NCI-H69 (cell line): ENCODE measurements at places on chromosomes 4 and X.

GRCh38 chrX:54446084-54446483 lies 5.9 kb downstream of the TSR2 start:
- DNase-seq = no peak

- DNase-seq = no peak
Observed at GRCh38 chr4:156575430-156576073, 396.0 kb downstream of the PDGFC start.

DNA sequence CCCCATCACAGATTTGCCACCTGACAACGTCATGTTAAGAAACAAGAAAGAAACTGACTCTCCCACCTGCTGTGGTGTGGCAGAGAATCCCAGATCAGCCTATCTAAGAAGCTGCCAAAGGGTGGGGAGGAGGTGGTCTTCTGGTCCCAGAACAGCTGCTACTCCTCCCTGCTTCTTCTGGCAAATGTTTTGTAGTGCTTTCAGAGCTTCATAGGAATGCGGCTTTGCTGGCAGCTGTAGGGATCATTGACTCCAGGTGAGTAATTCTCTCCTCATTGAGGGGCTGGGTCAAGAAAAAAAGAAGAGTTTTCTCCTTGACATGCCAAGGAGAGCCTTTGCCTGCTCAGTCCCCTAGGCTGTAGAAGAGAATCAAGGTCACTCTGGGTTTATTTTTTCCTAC lies 23.3 kb downstream of the NRK start:
- no peak for DNase-seq

- DNase-seq = peak; percentile 10
Observed at GRCh38 chr4:183408796-183409195, 35.6 kb upstream of the CDKN2AIP start.

- no peak for DNase-seq
Observed at GRCh38 chr4:184364100-184364921, 110.0 kb downstream of the IRF2 start.

DNA sequence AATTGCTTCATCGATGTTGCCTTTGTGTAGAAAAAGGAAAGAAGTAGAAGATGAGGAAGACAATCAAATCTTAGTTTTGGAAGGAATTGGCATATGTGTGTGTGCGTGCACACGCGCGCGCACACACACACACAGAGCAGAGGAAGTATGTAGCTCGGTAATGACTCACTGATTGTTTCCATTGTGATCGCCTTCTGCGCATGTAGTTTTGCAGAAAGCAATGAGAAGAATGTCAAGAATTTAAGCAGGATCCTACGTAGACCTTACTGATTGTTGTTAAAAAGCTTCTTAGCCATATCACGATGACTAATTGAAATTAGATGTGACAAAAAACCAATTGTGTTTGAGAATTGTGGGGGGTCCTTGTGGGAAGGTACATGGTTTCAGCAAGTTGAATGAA lies 12.8 kb upstream of the LIMCH1 start:
- no peak for DNase-seq

DNA sequence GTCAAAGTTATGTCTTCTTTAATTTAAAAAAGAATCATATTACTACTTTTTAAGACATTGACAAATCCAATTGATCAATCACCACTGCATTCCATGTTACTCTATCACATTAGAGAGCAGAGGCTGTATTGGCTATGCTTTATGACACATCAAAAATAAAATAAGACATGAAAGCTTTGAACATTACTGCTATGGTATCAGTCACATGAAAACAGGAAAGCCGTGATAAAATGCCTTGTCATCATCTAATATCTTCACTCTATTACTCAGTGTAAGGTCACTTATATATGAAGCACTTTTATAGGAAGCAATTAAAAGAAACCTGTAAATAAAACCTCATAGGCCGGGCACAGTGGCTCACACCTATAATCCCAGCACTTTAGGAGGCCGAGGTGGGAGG lies 27.7 kb upstream of the CEP135 start:
- DNase-seq = no peak

DNA sequence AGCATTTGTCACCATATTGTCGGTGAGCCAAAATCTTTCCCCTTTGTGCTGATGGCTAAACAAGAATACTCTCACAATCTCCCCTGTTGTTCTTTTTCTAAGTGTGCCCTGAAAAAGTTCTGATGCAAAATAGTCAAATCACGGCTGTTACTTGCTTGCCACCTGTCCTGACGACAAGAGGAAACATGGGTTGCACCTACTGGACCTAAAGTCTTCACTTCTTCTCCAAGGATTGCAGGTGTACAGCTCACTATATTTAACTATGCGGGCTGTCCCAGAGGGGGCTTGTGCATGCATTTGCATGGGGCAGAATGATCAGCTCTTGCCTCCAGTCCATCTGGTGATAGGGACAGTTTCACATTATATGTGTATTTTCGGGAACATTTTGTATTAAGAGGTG lies 21.6 kb downstream of the AFF2 start:
- no peak for DNase-seq

- DNase-seq = no peak
Observed at GRCh38 chrX:139049465-139049864, 337.9 kb upstream of the FGF13 start.

DNA sequence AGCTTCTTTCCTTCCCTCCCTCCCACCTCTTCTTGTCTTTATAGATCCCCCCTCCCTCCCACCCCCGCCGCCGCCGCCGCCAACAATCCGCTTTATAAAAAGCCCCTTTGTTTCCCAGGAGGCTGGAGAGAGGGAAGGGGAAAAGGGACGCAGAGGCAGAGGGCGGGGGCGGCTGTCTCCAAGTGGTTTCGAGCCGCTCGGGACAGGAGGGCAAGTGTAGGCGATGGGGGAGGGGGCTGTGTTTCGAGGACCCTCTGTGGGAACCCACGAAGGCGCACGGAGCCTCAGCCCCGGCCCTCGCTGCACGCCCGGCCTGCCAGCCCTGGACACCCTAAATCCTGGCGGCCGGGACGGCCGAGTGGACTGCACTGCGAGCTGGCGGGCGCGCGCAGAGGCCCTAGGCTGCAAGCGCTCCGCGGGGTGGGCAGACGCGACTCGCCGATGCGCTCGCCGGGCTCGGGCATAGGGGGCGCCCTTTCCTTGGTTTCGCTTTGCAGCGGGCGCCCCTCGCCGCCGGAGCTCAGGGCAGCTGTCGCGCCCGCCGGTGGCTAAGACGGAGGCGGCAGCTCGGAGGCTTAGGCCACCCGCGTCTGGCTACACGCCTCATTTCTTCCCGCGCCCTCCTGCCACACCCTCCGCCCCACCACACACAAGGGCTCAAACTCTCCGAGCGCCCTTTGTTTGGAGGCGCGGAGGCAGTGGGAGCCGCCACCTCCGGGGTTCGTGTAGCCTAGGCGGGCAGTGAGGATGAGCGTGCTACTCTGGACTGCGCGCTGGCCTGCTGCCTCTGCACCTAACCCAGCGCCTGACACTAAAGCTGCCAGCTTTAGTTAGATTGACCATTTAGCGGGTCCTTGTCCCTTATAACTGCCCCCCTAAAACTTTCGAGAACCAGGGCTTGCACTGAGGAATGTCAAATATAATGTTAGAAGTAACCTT lies 2.2 kb downstream of the MAMLD1 start:
- peak; percentile 61 for DNase-seq

- no peak for DNase-seq
Observed at GRCh38 chr4:108861334-108861733, 98.5 kb upstream of the ETNPPL start.

DNA sequence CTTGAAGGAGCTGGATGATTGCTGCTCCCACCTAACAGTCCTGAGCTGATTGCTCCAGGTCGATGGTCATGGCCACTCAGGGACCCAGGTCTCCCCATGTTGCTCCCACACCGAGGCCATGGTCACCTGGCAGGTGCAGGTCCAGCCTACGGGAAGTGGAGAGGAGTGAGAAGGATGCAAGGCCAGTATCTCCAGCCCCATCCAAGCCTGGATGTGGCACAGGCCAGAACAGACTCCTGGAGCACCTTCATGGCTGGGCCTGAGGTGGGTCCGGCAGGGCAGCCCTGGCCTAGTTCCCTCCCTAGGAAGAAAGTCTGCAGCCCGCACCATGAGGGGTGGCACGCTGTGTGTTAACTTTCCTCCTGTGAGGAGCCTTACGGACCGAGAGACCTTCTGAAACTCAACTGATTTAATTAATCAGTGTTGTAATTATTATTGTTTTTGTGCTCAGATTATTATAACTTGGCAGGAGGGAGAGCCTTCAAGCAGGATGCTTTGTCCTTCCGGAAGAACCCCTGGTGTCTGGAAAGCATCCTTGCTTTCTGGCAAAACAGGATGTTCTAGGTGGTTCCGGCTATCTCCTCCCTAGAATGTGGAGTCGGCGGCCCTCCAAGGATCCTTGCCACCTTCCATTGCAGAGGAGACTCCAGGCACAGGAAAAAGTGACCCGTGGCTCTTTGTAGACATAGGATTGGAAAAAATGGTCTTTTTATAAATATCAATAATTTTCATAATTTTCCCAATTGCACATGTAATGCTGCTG lies 92.3 kb upstream of the ADRA2C start:
- no peak for DNase-seq

DNA sequence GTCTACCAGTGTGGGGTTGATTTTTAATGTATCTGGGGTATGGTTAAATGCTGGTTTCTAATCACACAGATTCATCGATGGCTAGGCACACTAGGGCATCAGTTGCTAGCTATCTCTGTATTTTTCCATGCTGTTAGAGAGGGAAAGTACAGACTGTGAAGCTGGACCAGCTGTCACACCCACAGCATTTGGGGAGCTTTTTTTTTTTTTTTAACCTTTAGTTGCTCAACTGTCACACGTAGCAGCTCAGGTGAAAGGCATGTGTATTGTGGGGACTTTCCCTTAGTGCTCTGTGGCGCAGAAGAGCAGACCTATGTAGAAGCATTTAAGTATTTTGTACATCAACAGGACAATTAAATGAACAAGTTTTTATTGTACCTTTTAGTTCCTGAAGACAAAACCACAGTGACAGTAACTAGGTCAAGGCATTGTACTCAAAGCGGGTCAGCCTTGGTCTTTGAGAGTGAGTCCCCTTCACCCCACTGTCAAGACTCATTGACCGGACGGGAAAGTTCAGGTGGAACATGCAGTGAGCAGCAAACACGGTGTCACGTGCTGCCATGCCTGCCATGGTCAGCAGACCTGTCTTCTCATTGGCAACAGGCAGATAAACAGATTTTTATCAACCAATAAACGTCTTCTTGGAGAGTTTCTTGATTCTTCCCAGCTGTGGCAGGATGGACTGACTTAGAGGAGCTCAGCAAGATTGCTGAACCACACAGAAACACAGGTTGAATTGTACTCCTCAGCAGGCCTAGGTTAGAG lies 65.3 kb downstream of the CASP3 start:
- DNase-seq = no peak

DNA sequence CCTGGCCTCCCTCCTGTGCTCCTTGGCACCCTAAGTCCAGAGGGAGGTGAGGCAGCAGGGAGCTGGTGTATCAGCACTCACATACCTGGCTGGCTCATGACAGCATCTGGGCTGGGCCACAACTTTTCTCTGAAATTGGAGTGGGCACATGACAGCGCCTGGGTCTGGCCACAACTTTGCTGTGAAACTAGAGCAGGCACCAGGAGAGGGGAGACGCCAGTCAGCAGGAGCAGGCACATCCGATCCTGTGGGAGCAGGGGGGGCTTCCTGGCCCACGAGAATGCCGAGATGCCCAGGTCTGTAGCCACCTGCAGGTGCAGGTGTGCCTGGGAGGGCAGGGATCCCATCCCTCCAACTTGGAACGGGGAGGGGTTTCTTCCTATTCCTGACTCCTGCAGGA lies 69.7 kb upstream of the PPP3CA start:
- peak; percentile 4 for DNase-seq

- peak; percentile 93 for DNase-seq
Observed at GRCh38 chrX:18017411-18017810, 156.3 kb upstream of the RAI2 start.

GRCh38 chr4:3293401-3294391 lies 875 bp downstream of the RGS12 start:
- no peak for DNase-seq

DNA sequence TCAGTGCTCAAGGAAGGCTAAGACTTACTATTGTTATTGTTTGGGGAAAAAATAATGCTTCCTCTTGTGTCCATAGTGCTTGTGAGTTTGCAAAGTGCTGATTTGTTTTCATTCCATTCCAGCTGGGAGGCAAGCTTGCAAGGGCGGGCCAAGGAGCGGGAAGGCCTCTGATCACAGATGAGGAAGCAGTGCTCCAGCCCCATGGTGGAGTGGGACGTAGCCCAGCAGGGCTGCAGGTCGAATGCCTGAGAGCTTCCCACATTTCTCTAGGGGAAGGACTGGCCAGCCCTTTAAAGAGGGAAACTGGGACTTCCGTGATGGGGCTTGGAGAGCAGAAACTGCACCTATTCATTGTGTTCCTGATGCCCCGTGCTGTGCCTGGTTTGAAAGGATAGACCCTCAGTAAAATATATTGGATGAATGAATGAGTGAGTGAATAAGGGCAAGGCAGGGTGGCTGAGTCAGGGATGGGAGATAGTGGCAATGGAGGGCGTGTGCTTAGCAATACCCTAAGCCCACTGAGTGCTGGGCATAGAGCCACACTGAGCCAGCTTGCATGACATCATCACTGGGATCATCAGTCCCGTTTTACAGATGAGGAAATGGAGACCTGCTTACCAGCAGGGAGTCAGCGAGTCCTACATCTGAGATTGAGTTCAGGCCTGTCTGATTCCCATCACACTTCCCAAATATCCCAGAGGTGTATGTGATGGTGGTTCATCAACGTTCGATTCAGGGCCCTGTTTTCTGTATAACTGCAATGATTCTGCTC lies 17.9 kb upstream of the NSG1 start:
- no peak for DNase-seq

DNA sequence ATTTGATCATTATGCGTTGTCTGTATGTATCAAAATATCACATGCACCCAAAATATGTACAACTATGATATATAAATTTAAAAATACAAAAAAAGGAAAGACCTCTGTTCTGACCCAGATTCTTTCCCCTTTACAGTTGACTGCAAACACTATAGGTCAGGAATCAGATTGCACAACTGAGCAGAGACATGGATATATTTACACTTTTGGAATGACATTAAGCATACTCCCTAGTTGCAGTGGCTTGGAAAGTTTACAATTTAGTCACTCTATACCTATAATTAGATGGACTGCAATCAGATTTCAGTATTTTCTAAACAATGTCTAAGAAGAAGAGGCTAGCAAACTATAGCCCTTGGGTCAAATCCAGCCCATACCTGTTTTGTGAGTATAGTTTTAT lies 98.5 kb upstream of the INPP4B start:
- peak; percentile 20 for DNase-seq
